ENCODE measurements at places on chromosomes 1 and 21.

- DNase-seq = no peak
Observed at GRCh38 chr1:162753001-162753658, 37.4 kb upstream of the HSD17B7 start.

DNA sequence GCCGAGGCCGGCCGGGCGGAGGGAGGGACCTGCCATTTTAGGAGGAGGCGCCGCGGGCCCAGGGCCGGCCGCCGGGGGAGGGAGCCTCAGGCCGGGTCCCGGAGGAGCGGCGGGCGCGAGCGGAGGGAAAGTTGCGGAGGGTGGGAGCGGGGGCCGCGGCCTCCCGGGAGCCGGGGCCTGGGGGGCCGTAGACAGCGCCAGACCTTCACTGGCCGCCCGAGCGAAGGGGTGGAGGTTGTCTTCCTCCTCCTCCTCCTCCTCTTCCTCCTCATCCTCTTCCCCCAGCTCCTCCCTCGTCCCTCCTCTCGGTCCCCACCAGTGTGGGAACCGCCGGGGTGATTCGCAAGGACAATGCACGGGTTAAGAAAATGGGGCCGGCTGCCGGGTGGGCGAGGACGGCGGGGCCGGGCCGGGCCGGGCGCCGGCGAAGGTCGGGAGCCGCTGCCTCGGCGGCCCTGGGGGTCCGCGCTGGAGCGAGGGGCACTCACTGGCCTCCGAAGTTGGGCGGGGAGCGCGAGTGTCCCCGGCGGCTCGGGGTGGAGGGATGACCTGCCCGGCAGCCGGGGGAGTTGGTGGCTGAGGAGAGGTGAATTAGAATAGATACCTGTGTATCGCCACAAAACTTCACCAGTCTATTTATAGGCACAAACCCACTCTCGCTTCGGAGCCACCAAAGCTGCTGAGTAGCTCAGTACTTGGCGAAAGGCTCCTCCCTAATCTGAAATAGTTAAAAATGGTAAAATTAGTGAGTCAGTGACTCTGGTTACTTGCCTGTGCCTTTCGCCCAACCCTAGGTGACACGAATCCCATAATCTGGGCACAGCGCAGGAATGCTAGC lies 1.3 kb downstream of the DYRK1A start:
- DNase-seq = no peak

DNA sequence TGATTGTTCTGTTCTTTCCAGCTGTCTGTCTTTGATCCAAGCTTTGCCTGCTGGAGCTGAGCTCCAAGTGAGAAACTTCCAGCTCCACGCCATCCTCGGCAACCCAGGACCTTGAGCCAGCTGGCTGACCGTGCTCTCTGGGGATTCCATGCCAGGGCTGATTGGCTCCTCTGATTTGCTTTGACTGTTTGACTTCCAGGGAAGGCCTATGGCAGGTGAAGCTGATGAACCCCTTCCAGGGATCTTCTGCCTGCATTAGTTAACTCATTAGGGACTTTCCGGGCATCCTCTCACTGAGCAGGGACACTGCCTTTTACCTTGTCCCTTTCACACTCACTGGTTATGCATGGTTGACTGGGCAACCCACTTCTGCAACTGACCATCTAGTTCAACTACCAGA lies 406.1 kb downstream of the RPS6KC1 start:
- DNase-seq = no peak

DNA sequence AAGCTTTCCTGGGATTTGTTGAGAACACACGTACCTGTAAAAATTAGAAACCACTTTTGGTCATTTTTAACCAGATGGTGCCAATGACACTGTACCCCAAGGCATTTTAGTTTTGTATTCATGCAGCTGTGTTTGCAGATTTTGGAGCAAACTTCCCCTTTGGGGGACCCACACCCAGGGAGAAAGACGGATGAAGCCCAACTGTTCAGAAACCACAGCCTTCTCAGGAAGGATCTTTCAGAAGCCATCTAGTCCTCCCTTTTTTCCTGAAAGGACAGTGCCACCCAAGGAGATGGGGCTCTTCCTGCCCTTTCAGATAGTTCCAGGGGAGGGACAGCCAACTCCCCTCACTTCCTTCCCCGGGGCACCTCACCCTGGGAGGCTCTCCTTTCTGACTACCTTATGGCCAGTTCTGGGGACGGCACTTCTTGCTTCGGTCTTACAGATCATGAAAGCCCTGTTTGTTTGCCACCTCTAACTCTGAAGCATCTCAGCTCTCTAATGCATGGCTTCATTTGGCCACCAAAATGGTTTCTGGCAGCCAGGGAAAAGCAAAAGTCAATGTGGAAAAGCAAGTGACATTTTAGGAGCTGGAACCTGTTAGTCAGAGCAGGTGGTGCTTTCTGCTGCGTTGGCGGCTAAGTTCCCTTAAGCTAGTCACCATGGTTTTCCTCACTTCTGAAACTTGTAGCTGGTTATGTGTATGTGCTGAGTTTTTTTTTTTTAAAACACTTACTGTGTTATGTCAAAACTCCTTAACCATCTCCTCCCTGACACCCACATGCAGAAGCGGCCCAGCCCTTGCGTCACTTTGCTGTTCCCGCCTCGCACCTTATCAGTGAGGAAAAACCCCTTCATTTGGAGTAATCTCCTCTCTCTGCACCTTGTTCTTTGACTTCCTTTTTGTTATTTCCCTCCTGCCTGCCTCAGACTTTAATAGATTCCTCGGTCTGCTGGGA lies 10.1 kb downstream of the TMCC2 start:
- DNase-seq = peak; percentile 34

GRCh38 chr1:25074351-25075227 lies 144.5 kb upstream of the RUNX3 start:
- no peak for DNase-seq

GRCh38 chr1:153790966-153791647 lies 15.9 kb downstream of the SLC27A3 start:
- DNase-seq = no peak

DNA sequence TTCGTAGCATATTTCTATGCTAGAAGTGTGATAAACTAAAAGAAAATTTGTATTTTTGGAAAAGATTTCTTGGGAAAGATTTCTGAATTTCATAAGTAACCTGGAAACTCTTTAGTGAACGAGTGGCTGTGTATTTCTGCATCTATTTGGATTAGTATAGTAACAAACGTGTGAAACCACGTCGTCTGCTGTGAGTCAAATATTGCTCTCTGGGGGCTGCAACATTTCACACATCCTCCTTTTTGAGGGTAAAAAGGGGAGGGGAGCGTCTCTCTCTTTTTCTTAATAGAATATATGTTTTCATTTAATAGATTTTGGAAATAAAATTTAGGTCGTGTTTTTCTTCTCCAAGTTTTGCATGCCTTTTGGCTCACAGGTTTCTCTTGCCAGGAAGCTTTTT lies 44.8 kb downstream of the LHX9 start:
- DNase-seq = no peak

DNA sequence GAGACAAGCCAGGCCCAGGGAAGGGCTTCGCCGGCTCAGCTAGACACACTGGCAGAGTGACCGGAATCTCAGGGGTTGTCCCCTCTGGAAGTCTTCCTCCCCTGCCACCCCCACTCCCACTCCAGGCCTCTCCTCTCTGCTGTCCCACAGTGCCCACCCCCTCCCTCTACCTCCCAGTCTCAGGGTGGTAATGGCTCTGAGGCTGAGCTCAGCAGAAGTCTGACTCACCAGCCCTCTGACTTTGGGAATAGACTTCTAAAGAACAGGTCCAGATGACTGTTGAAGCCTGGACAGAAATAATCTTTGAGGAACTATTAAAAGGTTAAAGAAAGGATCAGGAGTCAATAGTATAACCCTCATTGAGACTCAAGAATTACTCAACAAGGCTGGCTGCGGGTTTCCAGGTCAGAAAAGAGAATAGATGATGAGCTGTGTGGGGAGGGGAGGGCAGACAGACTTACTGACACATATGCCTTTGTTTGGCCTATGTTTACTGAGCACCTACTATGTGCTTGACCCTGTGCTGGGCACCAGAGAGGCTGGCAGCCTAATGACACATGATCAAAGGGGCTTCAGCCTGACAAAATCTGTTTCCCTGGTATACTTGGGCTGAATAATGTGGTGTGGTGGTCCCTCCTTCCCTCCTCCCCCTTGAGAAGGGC lies 8.2 kb downstream of the HCRTR1 start:
- no peak for DNase-seq

- no peak for DNase-seq
Observed at GRCh38 chr1:192100686-192101468, 57.4 kb upstream of the RGS18 start.

DNA sequence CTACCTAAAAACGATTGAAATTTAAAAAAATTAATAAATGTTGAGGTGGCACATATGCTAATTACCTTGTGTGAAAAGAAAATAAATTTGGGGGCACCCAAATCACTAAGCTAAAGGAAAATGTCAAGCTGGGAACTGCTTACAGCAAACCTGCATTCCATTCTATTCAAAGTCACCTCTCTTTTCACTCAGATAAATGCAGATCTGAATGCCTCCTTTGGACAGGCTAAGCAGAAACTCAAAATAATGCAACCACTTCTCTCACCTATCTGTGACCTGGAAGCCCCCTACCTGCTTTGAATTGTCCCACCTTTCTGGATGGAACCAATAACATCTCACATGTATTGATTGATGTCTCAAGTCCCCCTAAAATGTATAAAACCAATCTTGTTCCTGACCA lies 628.7 kb downstream of the AMY1C start:
- DNase-seq = no peak

DNA sequence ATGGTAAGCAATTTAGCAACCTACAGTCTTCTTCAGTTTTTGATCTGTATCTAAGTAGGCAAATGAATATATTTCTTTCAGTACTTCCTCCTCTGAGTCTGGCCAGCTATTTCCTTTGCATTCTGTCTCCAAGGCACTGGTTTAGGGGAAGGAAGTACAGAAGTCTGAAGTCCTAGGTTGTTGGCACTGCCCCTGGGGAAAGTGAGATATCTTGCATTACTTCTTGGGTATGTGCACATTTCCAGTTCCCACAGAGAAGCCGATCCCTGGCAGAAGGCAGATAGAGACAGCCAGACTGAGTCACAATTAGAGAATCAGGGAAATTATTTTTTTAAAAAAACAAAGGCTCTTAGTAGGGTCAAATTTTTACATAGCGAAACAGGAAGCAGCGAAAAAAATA lies 98.8 kb downstream of the RASAL2 start:
- no peak for DNase-seq

GRCh38 chr1:11052839-11053757 lies 6.1 kb upstream of the MASP2 start:
- DNase-seq = no peak

DNA sequence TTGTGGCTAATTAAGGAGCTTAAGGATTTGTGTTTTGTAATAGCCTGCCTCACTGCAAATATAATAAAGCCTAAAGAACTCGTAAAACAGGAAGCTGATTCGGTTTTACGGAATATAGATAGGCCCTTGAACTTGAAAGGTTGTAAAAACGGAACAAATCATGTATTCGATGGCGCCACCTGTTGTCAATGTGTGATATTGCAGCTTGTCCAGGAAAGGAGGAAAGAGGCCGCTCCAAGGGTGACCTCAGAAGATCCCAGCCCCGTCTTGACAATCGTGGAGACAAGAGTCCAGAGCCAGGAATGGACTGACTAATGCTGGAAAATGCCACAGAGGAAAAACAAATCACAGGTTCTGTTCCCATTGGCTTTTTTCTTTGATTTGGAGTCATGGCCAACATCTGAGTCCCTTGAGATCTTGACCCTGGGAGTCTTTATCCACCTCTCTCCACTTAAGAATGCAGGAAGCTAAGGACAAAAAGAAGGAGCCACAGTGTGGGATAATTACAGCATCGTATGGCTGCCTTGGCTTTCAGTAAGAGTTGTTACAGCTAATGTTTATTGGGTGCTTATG lies 7.0 kb upstream of the IGSF21 start:
- no peak for DNase-seq

GRCh38 chr1:160006312-160006940 lies 25.4 kb downstream of the PIGM start:
- DNase-seq = peak; percentile 59

DNA sequence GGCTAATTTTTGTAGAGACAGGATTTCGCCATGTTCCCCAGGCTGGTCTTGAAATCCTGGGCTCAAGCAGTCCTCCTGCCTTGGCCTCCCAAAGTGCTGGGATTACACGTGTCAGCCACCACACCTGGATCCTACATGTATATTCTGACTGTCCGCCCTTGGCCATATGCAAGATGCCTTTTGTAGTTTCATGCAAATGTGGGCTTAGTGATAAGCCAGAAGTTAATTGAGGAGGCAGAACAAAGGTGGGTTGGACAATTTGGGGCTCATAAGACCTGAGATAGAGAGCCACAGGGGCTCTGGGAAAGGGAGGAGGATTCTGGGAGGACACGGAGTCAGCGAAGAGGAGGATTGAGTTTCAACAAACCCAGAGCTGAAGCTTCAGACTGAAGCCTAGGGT lies 24.9 kb downstream of the ALPL start:
- no peak for DNase-seq

DNA sequence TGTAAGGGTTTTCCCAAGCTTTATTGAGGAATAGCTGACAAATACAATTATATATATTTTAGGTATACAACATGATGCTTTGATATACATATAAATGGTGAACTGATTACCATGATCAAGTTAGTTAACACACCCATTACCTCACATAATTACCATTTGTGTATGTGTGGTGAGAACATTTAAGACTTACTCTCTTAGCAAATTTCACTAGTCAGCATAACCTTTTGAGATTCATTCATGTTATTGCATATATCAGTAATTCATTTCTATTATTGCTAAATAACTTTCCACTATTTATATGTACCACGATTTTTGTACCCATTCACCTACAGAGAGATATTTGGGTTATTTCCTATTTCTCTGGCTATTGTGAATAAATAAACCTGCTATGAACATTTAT lies 16.2 kb upstream of the TP53BP2 start:
- no peak for DNase-seq

DNA sequence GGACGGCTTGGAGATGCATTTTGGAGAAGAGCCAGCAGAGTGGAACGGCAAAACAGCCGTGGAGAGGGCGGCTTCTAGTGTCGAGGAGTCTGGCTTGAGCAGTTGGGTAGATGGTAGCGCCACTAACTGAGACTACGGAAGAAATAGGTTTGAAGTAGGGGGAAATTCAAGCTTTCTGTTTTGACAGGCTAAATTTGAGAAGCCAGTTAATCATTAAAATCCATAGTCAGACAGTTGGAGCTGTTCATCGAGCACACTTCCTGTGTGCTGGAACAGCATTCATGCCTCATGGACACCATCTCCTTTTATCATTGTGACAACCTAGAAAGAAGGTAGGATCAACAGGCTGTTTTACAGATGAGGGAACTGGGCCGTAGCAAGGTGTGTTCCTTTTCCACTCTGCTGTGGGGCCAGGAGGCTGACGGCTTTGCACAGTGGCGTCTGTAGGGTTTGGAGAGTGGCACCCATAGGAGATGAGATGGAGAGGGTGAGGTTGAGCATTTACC lies 3.4 kb upstream of the PKLR start:
- DNase-seq = no peak

GRCh38 chr21:36465478-36465877 lies 14.4 kb downstream of the CLDN14 start:
- DNase-seq = no peak

GRCh38 chr1:16164213-16165072 lies 8.6 kb upstream of the EPHA2 start:
- DNase-seq = no peak

Data from stimulated activated CD8-positive, alpha-beta memory T cell treated with anti-CD3 and anti-CD28 coated beads, Interleukin-2, amount 100 ng/mL, for 48 hours (primary cell).